SK-N-DZ (cell line): ENCODE measurements at places on chromosomes 6 and 20.

GRCh38 chr20:3874194-3874844 lies 14.9 kb upstream of the PANK2 start:
- DNase-seq = no peak

DNA sequence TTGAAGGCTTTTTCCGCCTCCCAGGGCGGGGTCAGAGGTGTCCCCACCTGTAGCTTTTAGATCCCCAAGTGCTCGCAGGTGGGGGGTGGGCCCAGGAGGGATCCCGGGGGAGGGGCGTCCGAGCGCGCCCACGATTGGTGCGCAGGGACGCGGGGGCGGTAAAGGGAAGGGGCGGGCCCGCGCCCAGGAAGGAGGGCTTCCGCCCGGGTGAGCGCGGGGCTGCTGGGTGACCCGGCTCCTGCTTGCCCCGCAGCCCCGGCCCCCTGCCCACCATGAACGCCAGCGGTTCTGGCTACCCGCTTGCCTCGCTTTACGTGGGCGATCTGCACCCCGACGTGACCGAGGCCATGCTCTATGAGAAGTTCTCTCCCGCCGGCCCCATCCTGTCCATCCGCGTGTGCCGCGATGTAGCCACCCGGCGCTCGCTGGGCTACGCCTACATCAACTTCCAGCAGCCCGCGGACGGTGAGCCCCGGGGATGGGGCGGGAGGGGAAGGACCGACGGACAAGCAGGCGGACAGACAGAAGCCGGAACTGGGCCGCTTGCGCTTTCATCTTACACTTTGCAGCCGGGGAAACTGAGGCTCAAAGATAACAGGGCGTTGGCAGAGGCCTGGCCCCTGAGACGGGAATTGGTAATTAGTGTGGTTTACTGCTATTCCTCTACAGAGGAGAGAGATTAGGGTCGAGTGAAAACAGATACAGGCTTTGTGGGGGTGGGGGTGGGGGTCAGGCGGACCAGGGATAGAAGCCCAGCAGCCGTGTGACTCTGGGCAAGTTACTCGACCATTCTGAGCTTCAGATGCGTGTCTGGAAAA lies at the start of gene PABPC1L:
TSS of gene PABPC1L (plus strand) at position 189 of the 818 bp plus-strand sequence. CDS start at position 273, 84 bp downstream.
- peak; percentile 63 for DNase-seq

GRCh38 chr6:38566295-38567030 lies 73.3 kb downstream of the BTBD9 start:
- no peak for DNase-seq

DNA sequence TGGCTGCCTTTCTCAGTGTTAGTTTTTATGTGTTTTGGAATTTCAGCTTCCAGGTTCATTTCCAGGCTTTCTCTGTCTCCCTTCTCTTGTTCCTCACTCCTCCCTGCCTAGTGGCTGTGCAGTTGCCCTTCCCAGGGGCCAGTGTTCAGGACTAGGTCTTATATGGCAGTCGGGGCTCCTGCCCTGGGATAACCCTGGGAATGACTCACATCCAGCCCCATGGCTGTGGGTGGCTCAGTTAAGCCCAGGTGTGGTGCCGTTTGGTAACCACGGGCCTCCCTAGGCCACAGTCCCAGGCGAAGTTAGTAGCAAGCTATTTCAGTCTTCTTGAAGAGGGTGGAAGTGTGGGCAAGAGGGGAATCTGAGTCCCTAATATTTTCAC lies 57.4 kb upstream of the DDR1 start:
- no peak for DNase-seq

GRCh38 chr6:133254552-133255228 lies 13.5 kb downstream of the EYA4 start:
- DNase-seq = peak; percentile 22

GRCh38 chr20:13458860-13459451 lies 179.8 kb downstream of the TASP1 start:
- DNase-seq = peak; percentile 26
